ENCODE measurements at places on chromosomes 2 and 18. TPM values are rescaled to one million over a fixed set of nuclear protein-coding genes. Genes with fewer than 3 reads are reported as not detected.

- no peak for DNase-seq
These were observed 89.1 kb downstream of the MYO3B start for GRCh38 chr2:170267071-170267470.

- no peak for DNase-seq
These were observed 30.2 kb upstream of the RAB11FIP5 start for GRCh38 chr2:73142937-73143336.

GRCh38 chr2:235614176-235614860 is 120.5 kb downstream of the AGAP1 start:
- no peak for DNase-seq

The GTF2A1L gene
- total RNA-seq: not detected

The TTC27 gene
- total RNA-seq: 43.2 TPM

The SYT4 gene
- total RNA-seq: not detected

DNA sequence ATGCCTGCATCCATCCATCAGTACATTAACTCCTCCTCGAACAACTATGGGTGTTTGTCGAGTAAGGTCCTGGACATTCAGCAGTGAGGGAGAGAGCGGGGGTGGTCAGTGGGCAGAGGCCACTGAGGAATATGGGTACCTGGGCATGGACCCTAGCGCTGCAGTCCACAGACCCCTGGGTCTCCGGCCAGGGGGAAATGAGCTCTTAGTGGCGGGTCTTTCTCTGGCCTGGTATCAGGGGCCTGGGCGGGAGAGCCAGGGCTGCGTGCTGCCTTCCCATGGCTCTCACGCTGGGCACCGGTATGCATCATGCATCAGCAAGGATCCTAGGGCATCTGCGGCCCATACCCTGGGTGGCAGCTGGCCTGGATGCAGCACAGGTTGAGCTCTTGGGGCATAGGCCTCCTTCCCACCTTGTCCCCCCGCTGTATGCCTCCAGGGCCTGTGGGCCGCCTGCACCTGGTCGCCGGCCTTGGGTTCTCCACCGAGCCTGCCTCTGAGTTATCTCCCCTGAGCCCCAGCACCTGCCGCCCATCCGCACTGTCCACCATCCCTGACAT is 1.3 kb upstream of the MOCOS start:
- no peak for DNase-seq

The GPR55 gene
- 0.26 TPM for total RNA-seq

The KIF5C gene
- total RNA-seq: 2.6 TPM

- DNase-seq: no peak
These were observed 128.5 kb upstream of the COL3A1 start for GRCh38 chr2:188845692-188846091.

The EMILIN2 gene
- total RNA-seq: 20.8 TPM

DNA sequence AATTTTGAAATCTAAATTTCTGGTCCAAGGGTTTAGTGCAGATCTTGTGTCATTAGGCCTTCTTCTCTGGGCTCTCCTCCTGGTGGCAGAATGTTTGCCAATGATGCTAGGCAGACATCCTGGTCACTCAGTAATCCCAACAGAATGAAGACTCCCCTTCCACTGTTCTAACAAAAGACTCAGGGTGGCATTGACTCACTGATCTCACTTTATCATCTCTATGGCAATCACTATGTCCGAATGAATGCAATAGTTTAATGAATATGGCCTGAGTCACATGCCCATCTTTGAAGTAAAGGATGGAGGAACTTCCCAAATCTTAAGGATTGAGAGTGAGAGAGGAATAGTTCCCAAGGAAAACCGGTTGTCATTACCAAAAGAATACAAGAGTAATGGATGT is 261.1 kb downstream of the KCNE4 start:
- DNase-seq: no peak

DNA sequence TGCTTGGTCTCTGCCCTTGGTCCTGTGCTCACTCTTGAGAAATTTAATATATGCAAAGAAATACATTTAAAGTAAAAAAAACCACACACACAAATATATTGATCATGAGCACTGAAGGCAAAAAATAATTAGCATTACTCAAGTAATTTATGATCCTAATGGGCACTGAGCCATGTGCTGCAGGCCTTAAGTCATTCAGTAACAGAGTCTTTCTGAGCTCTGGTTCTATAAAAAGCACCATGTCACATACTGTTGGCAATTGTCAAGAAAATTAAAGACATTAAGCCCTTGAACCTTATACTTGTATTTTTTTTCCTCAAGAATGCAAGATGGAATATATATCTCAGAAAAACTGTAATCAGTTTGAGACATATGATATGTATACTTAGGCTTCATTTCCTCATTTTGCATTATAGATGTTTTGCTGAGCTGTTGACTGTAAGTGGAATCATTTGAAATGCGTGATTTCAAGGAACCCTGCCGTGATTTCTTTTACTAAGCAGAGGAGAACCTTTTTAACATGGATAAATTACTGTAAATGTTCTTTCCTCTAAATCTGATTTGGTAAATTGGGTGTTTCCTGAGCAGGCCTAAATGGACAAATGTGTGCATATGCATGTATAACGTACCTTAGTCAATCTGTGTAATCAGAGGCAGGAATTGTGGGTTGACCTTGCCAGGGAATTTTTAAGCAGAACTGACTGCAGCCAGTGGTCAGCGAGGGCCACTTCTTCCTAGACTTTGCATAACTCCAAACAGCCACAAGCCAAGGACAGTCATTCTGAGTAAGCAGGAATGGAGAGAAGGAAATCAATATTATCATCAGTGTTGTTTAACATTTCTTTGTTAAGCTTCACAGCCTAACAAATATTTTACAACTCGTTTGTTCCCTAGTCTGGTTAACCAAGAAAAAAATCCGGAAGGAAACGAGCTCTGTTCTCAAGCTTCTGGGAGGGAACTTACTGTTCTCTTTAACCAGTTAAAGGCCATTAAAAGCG is 191.5 kb upstream of the ATP5MC3 start:
- no peak for DNase-seq

The CHRNG gene
- total RNA-seq: not detected

The FAM237A gene
- total RNA-seq: not detected

DNA sequence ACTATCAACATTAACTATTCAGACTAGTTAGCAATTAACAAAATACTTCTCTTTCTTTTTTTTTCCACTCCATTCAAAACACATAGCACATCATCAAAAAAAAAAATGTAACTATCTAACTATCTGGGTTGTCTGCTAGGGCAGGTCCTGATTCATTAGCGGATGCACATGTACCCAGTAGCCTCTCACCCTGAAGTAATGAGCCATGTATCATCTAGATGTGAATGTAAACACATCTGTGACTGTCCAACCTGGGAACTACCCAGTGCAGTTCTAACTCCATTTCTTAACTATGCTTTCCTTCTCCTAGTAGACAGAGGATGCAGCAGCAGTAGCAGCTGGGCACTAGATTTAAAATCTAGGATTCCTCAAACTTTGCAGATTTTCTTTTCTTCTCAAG is 183.1 kb upstream of the PIK3C3 start:
- no peak for DNase-seq

DNA sequence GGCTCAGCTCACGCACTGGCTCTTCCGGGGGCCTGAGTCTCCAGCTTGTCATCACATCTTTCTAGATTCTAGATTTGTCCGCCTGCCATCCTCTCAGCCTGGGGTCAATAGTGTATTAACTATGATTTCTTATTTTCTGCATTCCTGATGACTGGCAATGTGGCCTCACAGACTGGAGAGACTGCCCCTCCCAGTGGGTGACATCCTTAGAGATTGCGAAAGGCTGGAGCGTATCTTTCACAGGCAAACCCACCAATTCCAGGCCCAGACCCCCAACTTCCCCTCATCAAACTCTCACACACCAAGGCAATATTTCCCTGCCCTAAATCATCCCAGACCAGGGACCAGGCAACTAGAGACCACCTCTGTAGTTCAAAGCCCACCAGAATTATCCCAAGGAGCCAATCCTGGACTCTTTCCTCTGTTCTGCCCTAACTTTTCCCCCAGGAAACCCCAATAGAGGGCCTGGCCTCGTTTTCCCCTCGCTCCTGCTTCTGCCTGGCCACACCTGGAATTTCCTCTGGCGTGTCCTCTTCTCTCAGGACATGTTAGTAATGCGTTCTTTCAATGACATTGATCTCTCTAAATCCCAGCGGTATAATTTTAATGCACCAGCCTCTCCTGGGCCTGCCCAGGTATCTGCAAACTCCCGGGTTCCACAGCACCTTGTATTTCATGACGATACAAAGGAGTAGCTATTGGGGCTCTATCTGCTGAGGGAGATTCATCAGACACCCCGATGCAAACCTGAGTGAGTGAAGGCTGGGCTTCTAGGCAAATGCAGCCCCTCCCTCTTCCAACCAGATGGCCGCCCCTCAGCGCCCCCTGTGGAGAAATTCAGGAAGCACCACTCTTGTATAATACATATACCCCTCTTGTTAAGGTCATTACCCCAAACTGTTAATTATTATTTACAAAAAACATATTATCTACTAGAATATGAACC is 2.4 kb upstream of the KCNF1 start:
- no peak for DNase-seq

All from natural killer cell treated with Interleukin-12 subunit alpha and Interleukin-12 subunit beta and Interleukin-15 and Interleukin-18, amount 100 ng/mL, for 72 hours (primary cell).